ENCODE measurements at places on chromosomes 2 and 18. TPM values are rescaled to one million over a fixed set of nuclear protein-coding genes. Genes with fewer than 3 reads are reported as not detected.

- H3K36me3 ChIP-seq: no peaks in the 10 kb centered on the region
- H3K4me3 ChIP-seq: no peak overlapping the region
- H3K27me3 ChIP-seq: no peaks in the 10 kb centered on the region
- no peak overlapping the region for H3K27ac ChIP-seq
These were observed 357.1 kb downstream of the NRXN1 start for GRCh38 chr2:50674876-50675275.

- H3K27me3 ChIP-seq: no peaks in the 10 kb centered on the region
- no peak for DNase-seq
- no peak overlapping the region for H3K27ac ChIP-seq
- no peaks in the 10 kb centered on the region for H3K4me1 ChIP-seq
These were observed 210.6 kb downstream of the CAMKMT start for GRCh38 chr2:44572196-44572900.

GRCh38 chr2:152347076-152347475 is 12.1 kb downstream of the FMNL2 start:
- no peaks in the 10 kb centered on the region for H3K27me3 ChIP-seq
- no peak for DNase-seq
- H3K4me1 ChIP-seq: no peaks in the 10 kb centered on the region
- no peak overlapping the region for H3K4me3 ChIP-seq

- no peak overlapping the region for H3K4me3 ChIP-seq
- no peaks in the 10 kb centered on the region for H3K27me3 ChIP-seq
- no peak for DNase-seq
These were observed 119.2 kb downstream of the PTPRM start for GRCh38 chr18:7686278-7686677.

GRCh38 chr18:12296457-12296856 is 11.6 kb upstream of the TUBB6 start:
- no peaks in the 10 kb centered on the region for H3K36me3 ChIP-seq
- no peaks in the 10 kb centered on the region for H3K4me1 ChIP-seq
- DNase-seq: no peak

EML6 gene
- total RNA-seq: 1.9 TPM

GRCh38 chr18:49052891-49053644 is 102.3 kb upstream of the SMAD7 start:
- no peaks in the 10 kb centered on the region for H3K4me1 ChIP-seq
- H3K36me3 ChIP-seq: no peaks in the 10 kb centered on the region
- no peak overlapping the region for H3K4me3 ChIP-seq

FIGN gene
- total RNA-seq: 13.9 TPM

SPC25 gene
- total RNA-seq: not detected

MFSD2B gene
- not detected for total RNA-seq

DNA sequence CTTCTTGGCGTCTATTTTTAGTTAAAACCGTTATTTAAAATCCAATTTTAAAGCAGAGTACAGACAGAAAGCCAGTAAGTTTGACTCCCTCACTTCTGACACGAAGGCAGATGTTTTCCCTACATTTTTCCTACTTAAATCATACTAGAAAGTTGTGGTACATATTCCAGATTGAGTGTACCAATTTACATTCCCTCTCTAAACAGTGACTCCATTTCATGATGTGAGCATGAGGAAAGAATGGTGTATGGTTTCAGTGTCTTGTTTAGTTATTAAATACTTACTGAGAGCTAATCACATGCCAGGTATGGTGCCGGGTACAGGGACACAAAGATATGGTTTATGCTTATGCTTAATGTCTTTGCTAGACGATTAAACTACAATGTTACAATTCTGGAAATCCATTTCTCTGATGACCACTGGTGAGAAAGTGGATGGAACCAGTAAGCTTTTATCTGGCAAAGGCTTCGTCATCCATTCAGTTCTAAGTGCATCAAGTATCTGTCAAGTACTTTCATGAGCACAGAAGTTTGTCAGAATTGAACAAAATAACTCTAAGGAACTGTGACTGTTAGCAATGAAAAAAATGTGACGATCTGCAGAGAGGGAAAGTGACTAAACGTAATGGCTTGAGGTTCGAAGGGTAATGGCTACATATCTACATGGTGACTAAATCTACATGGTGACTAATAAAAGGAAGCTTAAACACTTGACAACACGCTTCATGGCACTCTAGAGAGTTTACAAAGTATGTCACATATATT is 25.7 kb downstream of the MAP4K3 start:
- no peak for DNase-seq
- no peaks in the 10 kb centered on the region for H3K36me3 ChIP-seq
- no peak overlapping the region for H3K27ac ChIP-seq
- H3K4me1 ChIP-seq: peaks cover 6% of the 10 kb centered on the region
- no peaks in the 10 kb centered on the region for H3K27me3 ChIP-seq

GRCh38 chr2:127735537-127736399 is 34.5 kb downstream of the SFT2D3 start:
- no peak overlapping the region for H3K27ac ChIP-seq
- no peaks in the 10 kb centered on the region for H3K4me1 ChIP-seq
- H3K27me3 ChIP-seq: no peaks in the 10 kb centered on the region
- no peaks in the 10 kb centered on the region for H3K36me3 ChIP-seq

FSIP2 gene
- 0.64 TPM for total RNA-seq

GKN1 gene
- not detected for total RNA-seq

DNA sequence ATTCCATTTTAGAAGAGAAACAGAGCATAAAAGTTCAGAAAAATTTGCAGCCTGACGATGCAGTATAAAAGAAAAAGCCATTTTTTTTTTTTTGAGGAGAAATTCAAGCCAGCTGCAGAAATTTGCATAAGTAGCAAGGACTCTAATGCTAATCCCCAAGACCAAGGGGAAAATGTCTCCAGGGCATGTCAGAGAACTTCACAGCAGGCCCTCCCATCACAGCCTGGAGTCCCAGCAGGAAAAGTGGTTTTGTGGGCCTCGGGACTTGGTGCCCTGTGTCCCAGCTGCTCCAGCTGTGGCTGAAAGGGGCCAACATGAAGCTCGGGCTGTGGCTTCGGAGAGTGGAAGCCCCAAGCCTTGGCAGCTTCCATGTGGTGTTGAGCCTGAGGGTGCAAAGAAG is 325.3 kb upstream of the HNMT start:
- no peak overlapping the region for H3K27ac ChIP-seq
- DNase-seq: no peak
- no peaks in the 10 kb centered on the region for H3K27me3 ChIP-seq
- no peaks in the 10 kb centered on the region for H3K4me1 ChIP-seq
- H3K36me3 ChIP-seq: no peaks in the 10 kb centered on the region

DNA sequence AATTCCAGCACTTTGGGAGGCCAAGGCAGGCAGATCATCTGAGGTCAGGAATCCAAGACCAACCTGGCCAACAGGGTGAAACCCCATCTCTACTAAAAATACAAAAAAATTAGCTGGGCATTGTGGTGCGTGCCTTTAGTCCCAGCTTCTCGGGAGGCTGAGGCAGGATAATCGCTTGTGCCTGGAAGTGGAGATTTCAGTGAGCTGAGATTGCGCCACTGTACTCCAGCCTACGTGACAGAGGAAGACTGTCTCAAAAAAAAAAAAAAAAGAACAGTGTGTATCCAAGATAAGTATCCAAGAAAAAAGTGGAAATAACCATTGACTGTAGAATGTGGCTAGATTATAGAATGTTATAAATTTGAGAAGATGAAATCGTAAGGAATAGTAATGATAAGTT is 142.1 kb downstream of the FAM124B start:
- H3K4me1 ChIP-seq: no peaks in the 10 kb centered on the region
- no peak overlapping the region for H3K4me3 ChIP-seq
- no peaks in the 10 kb centered on the region for H3K27me3 ChIP-seq
- no peak for DNase-seq
- H3K27ac ChIP-seq: no peak overlapping the region

DNA sequence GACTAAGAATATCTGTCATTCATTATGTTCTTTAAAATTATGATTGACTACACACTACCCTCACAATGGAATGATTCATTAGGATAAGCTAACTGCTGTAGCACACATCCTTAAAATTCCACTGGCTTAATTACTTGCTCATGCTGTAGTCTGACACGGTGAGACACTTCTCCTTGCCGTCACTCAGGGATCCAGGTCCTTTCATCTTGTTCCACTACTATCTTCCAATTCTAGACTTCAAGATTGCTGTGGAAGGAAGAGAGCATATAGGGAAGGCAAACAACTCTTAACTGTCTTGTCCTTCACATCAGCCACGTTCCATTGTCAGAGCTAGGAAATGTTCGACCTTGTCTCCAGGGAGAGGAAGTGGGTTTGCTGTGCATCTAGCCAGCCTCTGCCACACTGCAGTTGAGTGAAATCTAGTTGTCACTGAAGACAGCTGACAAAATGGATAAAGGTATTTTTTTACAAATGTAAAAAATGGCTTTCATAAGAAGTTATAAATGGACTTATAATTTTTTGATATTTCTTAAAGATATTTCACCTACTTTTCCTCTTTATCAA is 30.1 kb downstream of the GREB1L start:
- DNase-seq: no peak
- H3K27ac ChIP-seq: no peak overlapping the region
- H3K4me3 ChIP-seq: no peak overlapping the region
- no peaks in the 10 kb centered on the region for H3K27me3 ChIP-seq

DUSP19 gene
- total RNA-seq: 1.9 TPM

DNA sequence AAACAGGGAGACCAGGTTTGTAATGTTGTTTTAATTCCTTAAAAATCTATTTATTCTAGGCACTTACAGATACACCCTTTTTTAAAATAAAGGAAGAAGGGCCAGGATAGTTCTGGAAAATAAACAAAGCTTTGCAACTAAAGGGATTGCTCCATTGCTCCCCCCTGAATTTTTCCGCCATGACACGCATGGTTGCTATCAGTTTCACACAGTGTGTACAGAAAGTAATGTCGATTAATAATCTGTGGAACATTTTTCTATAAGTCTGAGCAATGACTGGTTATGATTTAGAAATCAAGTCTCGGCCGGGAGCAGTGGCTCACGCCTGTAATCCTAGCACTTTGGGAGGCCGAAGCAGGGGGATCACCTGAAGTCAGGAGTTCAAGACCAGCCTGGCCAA is 90.8 kb downstream of the GAREM1 start:
- no peaks in the 10 kb centered on the region for H3K27me3 ChIP-seq
- no peaks in the 10 kb centered on the region for H3K4me1 ChIP-seq
- H3K4me3 ChIP-seq: no peak overlapping the region
- H3K27ac ChIP-seq: no peak overlapping the region
- no peaks in the 10 kb centered on the region for H3K36me3 ChIP-seq
- DNase-seq: no peak

DNA sequence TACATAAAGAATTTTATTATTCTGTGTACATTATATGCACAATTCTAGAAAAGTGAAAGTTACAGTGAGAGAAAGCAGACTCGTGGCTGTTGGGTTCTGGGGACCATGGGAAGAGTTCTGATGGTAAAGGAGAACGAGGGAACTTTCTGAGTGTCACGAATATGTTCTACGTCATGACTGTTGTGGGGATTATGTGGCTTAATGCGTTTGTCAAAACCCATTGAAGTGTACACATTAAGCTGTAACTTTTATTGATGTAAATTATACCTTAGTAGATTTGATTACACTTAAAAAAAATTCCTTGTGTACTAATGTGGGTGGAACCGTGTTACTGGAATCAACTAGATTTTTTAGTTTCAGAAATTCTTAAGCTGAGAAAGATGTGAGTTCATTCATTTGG is 426.1 kb downstream of the DSC3 start:
- no peaks in the 10 kb centered on the region for H3K27me3 ChIP-seq
- H3K4me1 ChIP-seq: no peaks in the 10 kb centered on the region
- no peaks in the 10 kb centered on the region for H3K36me3 ChIP-seq
- no peak overlapping the region for H3K27ac ChIP-seq
- DNase-seq: no peak

UPP2 gene
- total RNA-seq: 0.16 TPM

SPEG gene
- 0.32 TPM for total RNA-seq

- H3K4me1 ChIP-seq: no peaks in the 10 kb centered on the region
- no peak overlapping the region for H3K27ac ChIP-seq
- no peak overlapping the region for H3K4me3 ChIP-seq
These were observed 257.0 kb downstream of the CLIP4 start for GRCh38 chr2:29372185-29372584.

TXNDC2 gene
- not detected for total RNA-seq

GRCh38 chr2:86274265-86274917 is 63.0 kb downstream of the REEP1 start:
- no peak overlapping the region for H3K27ac ChIP-seq
- DNase-seq: no peak
- no peaks in the 10 kb centered on the region for H3K36me3 ChIP-seq
- H3K4me3 ChIP-seq: no peak overlapping the region
- H3K4me1 ChIP-seq: no peaks in the 10 kb centered on the region
- no peaks in the 10 kb centered on the region for H3K27me3 ChIP-seq

CRYGC gene
- not detected for total RNA-seq

DNA sequence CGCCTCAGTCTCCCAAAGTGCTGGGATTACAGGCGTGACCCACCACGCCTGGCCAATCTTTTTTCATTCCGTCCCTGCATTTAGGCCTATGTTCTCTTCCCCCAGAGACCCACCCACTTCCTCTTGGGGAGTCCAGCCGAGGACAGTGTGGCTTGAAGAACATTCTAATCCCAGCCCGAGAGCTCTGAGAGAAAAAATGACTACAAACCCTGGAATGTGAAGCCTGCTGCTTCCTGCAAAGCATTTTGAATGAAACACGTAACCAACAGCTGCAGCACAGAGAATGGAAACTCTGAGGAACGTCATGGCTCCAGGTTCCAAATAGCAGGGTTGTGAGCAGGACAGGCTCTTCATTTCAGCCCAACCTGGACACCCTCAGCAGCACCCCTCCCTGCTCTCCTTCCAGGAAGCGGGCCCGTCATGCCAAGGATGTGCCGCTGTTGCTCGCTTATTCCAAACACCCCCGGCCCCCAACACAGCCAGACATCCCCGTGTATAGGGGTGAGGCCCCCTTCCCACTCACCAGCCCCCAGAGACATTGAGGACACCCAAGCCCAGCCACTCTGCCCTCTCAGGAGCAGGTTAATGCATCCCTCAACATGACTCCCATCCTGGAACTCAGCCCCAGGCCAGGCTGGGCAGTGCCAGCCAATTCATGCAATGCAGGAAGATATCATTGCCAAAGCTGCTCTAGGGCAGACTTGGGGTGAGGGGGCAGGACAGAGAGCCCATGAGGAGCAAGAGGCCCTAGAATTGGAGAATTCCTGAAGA is 139.8 kb downstream of the ZFP36L2 start:
- H3K27me3 ChIP-seq: no peaks in the 10 kb centered on the region
- H3K27ac ChIP-seq: peak overlapping the region; percentile 93
- DNase-seq: peak; percentile 93
- peaks cover 37% of the 10 kb centered on the region for H3K4me1 ChIP-seq
- H3K36me3 ChIP-seq: no peaks in the 10 kb centered on the region
- no peak overlapping the region for H3K4me3 ChIP-seq

GRCh38 chr2:31193806-31194205 is 23.5 kb downstream of the CAPN14 start:
- no peak for DNase-seq
- no peaks in the 10 kb centered on the region for H3K36me3 ChIP-seq
- H3K4me1 ChIP-seq: no peaks in the 10 kb centered on the region
- H3K27ac ChIP-seq: no peak overlapping the region

Data from breast epithelium (tissue), 4 donors.